AG04450 (cell line): ENCODE measurements at places on chromosomes 3 and 15.

- DNase-seq, result peak; percentile 39
Measured at GRCh38 chr3:51637941-51638471, 33.0 kb upstream of the TEX264 start.

GRCh38 chr3:187130346-187131066 lies 8.8 kb downstream of the RPL39L start:
- DNase-seq, result peak; percentile 10

DNA sequence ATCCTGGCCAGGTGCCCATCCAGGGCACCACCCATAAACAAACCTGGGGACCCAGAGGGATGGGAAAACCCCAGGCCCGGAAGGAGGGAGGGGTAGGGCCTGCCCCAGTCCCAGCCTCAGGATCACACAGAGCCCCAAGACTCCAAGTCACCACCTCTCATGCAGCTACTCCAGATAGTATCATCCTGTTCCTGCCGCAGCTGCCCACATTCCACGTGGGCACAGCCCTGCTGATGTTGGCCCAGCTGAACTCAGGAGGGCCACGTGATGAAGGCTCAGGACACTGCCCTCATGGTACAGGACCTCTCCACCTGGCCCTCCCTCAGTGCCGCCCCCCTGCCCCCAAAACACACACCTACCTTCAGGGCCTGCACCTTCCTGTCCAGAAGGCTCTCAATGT lies 69.5 kb downstream of the CACNA2D2 start:
- DNase-seq, result no peak

DNA sequence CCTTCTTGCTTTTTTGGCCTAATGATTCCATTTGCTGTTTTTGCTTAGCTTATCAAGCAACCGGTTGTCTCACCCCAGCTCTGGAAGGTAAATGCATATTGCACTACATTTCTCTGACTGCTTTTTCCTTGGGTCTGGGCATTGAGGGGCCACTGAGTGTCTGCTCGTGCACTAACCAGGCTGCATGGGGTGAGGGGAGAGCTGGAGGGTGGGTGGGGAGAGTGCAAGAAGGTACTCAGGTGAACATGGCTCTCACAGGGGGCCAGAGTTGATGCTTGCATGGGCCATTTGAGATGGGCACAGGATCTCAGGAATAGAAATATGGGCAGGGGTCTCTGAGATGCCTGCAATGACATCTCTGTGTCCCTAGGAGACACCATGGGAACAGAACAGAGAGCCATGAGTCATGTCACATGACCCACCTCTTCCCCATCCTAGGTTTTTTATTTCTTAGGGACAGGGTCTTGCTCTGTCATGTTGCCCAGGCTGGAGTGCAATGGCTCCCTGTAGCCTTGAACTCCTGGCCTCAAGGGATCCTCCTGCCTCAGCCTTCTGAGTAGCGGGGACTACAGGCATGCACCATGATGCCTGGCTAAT lies 6.2 kb downstream of the ALPK3 start:
- no peak for DNase-seq

- no peak for DNase-seq
Measured at GRCh38 chr3:181626036-181626435, 85.7 kb upstream of the SOX2 start.

DNA sequence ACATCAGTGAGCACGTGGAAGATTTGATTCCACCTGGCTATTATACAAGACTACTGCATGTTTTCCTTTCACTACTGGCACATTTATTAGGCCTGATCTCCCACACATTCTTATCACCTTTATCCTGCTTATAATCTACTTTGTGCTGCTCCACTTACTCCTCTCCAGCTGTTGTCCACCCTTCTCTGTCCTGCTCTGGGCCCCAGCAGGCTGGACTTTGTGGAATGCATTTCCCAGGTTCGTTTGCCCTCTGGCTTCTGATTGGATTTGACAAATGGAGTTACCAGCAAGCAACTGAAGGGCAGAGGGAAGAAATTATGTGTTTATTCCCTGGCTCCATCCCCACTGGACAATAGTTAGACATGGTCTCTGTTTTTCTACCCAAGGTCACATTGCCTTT lies 75.5 kb downstream of the DCLK3 start:
- no peak for DNase-seq

- no peak for DNase-seq
Measured at GRCh38 chr15:25890529-25890928, 27.4 kb upstream of the ATP10A start.

- no peak for DNase-seq
Measured at GRCh38 chr3:66606868-66607267, 106.0 kb upstream of the LRIG1 start.

DNA sequence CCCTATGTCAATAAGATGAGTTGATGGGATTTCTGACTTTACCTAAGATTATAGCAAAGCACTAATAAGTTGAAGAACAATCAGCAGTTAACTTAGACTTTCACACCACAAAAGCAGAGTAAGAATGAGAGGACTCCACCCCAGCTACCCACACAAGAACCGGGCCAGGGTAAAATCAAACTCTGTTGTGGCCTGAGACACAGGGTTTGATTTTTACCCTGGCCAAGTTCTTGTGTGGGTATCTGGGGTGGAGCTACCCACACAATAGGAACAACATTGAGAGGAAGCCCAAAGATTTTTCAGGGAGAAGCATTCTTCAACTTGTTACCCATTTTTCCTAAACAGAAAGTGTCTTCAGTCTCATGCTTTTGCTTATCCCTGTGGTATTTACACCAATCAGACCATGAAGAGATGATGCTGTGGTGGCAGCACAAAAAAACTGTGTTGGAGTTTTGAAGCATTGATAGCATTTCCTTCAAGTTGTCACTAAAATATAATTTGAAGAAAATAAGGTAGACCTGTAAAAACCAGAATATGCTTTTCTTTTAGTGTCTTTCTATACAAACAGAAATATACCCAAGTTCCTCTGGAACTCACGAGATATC lies 25.6 kb downstream of the CPOX start:
- no peak for DNase-seq

DNA sequence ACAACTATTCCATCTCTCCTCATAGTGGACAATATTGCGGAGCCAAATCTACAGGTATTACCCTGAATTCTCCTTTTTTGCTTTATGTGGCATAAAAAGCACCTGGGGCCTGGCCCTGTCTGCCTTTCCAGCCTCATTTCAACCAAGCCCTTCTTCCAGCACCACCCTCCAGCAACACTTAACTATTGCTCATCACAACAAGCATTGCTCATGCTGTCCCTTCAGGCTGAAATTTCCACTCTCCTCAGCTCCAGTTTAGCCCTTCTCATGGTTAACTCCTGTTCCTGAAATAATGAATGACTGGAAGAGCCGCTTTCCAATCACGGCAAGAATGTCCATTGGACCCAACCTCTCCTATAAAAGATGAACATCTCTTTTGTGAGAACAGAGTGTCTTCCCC lies 107.4 kb downstream of the P2RY1 start:
- DNase-seq, result no peak

GRCh38 chr15:46654993-46655392 lies 1020.2 kb downstream of the SQOR start:
- DNase-seq, result no peak

DNA sequence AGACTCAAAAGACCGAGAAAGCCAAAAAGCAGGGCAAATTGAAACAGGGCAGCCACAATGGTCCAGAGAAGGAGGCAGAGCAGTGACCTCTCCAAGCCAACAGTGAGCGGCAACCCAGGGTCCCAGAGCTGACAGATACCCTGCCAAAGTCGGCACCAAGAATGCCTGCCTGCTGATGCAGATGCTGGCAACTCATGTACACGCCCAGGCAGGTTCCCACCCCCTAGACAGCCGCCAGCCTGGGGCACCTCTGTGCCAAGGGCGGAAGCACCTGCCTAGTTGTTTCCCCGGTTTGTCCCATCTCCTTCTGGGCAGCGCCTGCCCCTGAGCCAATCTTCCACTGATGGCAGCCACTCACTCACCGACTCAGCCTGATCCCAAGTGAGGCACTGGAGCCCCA lies 22.1 kb downstream of the KLHL25 start:
- no peak for DNase-seq

- peak; percentile 58 for DNase-seq
Measured at GRCh38 chr3:59480486-59480995, 430.7 kb upstream of the CFAP20DC start.

DNA sequence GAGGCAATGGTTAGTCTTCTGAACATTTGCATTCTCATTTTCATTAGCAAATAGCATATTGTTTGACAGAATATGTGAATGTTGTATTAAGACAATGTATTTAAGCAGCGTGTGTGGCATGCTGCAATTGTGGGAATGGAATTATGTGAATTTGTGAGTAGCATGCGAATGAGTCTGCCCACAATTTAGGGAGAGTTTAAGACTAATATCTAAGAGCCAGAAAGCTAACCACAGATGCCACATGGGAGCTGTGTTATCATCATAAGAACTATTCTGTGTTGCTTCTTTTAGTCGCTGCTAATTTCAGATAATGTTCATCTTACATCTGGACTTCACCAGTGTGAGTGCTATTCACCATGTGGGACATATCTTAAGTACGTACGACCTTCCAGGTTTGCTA lies 494.5 kb downstream of the RBMS3 start:
- DNase-seq, result no peak

DNA sequence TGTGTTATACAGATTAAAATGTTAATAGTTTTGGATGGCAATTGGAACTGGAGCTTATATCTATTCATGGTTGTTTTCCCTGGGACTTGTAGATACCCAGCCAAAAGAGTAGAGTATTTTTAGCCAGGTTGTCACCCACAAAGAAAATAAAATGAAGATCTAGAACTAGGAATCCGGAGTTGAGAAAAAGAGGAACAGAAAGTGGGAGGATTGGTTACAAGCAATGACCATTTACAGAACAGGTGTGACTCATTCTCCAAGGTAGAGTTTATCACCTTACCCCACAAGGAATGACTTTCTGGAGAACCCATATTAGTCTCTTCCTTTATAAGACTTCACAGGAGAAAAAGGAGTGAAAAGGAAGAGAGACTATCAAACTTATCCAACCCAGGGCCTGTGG lies 99.8 kb downstream of the TMEM108 start:
- no peak for DNase-seq

DNA sequence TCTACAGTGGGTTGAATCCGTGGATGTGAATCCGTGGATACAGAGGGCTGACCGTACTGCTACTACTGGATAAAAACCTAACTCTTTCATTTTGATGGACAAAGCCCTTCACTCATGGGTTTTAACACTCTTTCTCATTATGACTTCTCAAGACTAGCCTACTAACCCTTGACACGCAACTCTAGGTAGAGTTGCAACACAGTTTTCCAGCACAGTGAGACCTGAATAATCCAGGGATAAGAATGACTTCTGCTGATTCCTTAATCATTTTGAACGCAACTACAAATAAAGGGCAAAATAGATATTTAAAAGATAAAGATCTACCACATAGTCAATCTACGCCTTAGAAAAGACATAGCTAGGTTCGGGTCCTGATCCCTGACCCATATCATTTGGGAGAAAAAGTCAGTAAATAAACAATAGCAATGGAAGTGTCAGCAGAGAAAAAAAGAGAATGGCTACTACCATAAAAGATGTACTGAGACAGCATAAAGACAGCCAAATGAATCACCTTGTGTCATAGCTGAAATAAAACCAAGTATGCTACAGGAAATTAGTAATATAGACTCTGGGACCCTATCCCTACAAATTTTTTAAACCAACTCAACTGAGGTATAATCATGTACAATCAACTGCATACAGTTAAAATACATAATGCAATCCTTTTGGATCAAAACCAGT lies 87.6 kb downstream of the DPH6 start:
- no peak for DNase-seq

DNA sequence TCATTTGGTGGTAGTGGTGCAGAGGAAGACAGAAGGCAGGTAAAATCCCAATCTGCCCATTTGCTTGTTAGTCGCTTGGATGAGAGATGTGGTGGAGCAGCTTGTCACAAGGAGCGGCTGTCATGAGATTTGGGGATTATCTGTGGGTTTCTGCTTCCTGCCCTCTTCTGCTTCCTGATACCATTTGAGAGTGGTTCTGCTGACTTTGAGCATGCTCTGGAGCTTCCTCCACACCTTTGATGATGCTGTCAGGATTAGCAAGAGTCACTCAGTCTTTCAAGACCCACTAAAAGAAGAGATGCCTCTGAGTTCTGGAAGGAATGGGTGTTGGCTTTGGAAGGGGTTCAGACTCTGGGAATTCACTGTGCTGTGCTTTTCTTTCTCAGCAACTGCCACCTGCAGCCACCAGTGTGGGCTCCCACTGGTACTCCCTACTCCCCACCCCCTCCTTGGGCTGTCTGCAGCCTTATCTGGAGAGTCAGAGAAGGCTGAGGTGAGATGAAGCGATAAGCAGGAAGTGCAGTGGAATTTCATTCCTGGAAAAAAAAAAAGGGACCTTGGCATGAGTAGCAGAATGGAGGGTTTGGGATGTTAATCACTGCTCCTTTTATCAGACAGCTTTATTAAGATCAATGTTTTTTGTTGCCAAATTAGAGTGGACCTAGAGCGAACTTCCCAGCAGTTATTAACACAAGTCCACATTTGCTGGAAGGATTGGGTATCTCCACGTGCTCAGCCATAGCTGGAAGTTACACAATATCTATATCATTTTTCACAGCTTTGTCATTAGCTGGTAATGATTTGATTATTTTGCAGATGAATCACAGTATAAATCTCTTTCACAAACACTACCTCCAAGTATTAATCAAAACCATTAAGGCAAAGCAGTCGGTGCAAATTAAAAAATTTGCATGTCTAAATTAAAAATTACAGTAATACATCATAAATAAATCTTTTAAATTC lies 233.0 kb upstream of the SATB1 start:
- no peak for DNase-seq

DNA sequence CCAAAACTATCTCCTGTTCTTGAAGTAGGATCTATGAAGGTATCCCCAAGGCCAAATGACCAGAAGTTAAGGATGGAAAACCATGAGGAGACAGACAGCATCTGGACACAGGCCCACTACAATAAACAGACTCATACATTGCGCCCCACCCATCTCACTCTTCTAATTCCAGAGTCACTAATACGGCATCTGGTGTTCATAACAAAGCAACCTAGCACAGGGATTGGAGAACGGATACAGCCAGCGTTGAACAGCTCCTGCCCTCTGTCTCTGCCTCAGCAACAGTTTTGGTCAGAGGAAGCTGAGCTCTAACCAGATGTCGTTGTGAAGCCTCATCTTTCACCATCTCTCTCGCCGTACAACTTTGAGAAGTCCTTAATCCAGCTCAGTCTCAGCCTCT lies 44.5 kb upstream of the CCDC80 start:
- peak; percentile 73 for DNase-seq

DNA sequence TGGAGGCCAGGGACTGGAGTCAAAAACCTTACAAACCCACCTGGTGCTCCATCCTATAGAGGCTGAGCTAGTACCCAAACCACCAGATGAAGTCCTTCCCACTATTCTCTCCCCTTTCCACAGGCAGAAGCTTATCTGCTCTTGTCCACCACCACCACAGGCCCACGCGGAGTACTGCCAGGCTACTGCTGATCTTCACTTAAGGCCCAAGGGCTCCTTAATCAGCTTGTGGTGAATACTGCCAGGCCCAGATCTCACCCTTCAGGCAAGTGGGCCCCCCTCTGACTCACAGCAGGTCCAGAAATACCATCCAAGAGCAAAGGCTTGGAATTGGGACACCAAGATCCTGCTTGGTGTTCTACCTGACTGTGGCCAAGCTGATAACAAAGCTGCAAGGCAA lies 598.1 kb upstream of the CBLB start:
- DNase-seq, result no peak

GRCh38 chr15:26971271-26972018 lies 464 bp downstream of the GABRG3 start:
- DNase-seq, result no peak

- no peak for DNase-seq
Measured at GRCh38 chr3:139326707-139327106, 17.1 kb upstream of the MRPS22 start.

GRCh38 chr15:80760960-80761359 lies 18.2 kb upstream of the CEMIP start:
- no peak for DNase-seq

GRCh38 chr3:72480366-72480765 lies 367.9 kb downstream of the SHQ1 start:
- no peak for DNase-seq
